ENCODE measurements at places on chromosomes 7 and 10.

- no peak for DNase-seq
These were observed 13.2 kb upstream of the CAMK2B start for GRCh38 chr7:44338600-44338999.

DNA sequence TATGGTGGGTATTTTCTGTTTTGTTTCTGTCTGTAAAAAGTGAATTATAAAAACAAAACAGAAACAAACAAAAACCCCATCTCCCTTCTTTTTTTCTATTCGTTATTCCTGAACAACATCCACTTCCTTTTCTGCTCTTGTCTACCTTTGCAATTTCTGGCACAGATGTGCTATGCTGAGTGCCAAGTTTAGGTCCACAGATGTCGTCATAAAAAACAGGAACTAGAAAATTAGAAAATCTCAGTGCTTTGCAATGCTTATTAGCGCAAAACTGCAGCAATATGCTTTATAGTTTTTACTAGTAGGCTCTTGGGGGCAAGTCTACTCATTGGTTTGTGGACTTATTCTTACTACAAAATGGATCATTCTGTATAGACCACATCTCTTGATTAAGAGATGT, 94.2 kb upstream of the PRKCQ start:
- DNase-seq, result no peak

GRCh38 chr7:99267481-99267840, 5.2 kb upstream of the MYH16 start:
- DNase-seq, result no peak

- DNase-seq, result no peak
These were observed 132.9 kb downstream of the BICC1 start for GRCh38 chr10:58645416-58646146.

GRCh38 chr7:64863969-64864368, 39.1 kb upstream of the ZNF273 start:
- no peak for DNase-seq

- DNase-seq, result no peak
These were observed 266.2 kb downstream of the DNAJB6 start for GRCh38 chr7:157603005-157603404.

DNA sequence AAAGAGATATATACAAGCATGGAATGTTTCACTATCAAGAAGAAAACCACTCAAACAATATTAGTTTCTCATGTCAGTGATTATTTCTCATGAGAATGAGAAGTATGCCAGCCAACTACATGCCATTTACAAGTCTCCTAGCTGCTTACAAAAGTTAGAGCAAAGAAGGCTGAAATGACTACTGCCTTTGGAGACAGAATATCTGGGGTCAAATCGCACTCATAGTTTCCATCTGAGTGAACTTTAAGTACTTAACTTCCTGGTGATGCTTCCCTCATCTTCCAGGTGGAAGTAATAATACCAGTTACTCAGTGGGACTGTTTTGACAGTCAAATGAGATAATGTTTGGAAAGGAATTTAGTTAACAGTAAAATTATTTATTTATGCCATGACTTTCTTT, 42.0 kb upstream of the RHOBTB1 start:
- DNase-seq, result no peak

- no peak for DNase-seq
These were observed 18.5 kb downstream of the NUP42 start for GRCh38 chr7:23200331-23200730.

DNA sequence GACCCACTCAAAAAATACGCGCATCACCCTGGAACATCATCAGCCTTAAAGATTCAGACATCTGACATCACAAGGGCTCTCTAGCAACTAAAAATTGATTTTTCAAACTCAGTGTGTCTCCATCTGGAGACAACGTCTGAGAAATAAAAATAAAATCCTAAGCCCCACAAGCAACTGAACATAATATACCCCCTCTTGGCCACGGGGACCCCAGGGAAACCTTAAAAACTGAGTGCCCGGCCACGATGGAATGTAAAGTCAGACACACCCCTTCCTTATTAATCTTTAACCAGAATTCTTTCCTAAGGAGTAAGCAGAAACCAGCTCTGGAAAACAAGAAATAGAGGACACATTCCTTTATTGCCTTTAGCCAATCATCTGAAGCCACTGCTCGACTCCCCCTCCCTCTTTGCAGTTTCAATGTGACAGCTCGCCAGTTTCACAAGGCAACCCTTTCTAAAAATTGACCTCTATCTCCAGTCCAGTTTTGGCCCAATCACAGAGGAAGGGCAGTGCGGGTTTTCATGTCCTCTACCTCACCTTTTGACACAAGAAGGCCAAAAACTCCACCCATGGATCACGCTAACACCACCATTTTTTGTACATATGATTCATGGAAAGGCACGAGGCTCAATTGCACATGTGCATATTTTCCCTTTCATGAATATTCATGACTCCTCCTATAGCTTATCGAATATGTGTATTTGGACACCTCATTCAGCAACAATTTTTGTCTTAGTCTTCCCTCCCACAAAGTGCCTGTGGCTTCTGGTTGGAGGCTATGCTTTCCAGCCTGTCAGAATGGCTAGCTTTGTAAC, 24.2 kb downstream of the IFIT3 start:
- no peak for DNase-seq

DNA sequence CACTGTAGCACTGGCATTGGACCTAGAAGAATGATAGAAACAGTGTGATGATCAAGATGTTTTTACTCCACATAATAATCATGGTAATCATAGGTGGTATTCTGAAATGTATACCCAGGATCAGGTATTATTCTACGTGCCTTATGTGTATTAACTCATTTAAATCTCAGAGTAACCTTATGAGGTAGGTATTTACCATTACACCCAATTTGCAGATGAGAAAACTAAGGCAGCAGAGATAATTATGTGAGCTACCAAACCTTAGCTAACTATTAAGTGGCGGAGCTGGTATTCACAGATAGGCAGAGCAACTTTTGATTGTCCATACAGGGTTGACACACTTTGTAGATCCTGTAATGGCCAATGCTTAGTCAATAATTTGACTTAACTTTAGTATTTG, 2.5 kb downstream of the CAMK1D start:
- DNase-seq, result no peak

- no peak for DNase-seq
These were observed 147.8 kb upstream of the SEMA3E start for GRCh38 chr7:83796760-83797159.

DNA sequence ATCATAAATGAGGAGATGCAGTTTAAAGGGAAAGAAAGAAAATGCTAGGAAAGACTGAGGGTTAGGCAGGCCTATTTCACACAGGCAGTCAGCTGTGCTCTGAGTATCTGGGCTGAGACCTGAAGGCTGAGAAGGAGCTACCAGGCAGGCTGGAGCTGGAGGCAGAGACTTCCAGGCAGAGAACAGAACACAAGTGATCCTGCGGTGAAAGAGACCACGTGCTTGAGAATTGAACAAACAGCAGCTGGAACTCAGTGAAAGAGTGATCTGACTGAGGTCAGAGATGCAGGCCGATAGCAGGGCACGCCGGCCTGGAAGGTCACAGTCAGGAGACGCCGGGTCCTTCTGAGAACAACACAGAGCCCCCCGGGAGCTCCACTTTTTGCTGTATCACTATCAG, 147.8 kb downstream of the ADAM12 start:
- DNase-seq, result no peak

DNA sequence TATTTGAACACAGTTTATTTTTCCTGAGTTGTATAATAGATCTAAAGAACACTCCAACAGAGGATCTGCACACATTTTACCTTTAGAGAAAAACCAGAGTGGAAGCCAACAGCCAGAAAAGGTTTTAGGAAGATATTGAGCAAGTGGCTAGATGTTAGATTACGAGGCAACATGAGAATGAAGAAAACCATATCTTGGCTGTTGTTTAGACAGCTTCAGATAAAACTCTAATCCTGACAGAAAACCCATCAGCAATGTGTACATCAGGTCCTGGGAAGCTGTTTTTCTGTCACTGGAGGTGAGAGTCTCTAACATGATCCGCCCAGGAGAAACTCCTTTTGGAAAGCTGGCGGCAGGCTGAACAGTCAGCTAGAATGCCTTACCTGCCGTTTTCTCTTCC, 159.5 kb downstream of the SPAG6 start:
- no peak for DNase-seq

GRCh38 chr7:1844336-1844950, 174.4 kb downstream of the ELFN1 start:
- DNase-seq, result no peak

GRCh38 chr7:112272921-112273561, 66.5 kb downstream of the ZNF277 start:
- no peak for DNase-seq

DNA sequence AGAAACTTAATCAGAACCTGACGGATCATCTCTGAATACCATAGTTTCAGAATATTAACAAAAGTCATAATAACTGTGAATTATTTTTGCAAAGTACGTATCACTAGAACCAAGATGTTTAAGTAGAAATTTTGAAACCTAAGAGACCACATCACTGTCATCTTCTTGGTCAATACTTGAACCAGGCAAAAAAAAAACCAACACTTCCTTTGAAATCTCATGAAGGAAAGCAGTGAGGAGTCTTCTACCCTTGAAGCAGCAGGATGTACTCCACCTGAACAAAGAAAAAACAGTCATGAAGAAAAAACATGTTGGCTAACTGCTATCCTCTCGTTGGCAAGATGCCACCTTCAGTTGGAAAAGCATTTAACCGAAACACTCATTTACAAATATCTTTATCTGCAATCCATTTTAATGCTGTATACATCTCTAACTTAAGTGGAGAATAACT, 82.4 kb downstream of the SRPK2 start:
- DNase-seq, result no peak

- DNase-seq, result no peak
These were observed 51.0 kb downstream of the MLLT10 start for GRCh38 chr10:21584834-21585530.

GRCh38 chr10:131978851-131979250, 2.9 kb downstream of the BNIP3 start:
- DNase-seq, result no peak

DNA sequence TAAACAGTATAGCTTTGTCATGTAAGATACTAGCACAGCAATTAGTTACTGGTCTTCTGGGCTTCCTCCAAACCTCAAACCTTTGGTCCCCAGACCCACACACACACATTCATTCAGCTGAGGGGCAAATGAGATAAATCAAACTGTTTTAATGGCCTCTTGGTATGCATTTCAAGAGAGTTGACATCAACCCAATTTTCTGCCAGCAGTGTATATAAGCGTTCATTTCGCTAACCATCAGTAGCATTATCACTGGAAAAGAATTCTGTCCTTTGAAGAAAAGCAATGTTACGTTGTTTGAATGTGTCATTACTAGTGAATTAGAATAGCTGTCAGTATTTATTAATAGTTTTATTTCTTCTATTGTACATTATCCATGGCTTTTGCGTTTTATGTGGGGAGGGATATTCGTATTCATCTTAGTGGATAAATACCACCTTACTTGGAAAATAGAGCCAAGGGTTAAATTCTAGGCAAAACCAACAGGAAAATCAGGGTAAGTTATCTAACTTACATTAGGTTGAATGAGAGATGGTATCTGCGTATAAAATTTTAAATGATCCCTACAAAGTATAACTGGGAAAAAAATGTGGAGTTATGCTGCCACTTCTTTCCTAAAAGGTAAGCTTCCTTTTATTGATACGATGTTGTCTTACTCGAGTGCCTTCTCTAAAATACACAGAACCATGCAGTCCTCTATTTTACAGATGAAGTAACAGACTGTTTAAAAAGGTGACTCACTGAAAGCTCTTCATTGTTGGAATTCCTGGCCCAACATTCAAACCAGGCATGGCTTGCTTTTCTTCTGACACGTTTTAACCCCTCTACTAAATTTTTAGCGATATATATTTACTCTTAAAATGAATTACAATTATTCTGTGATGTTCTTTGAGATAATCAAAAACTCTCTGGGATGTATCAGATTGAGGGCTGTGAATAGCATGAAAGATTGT, 2.0 kb upstream of the ZMYND11 start:
- DNase-seq, result no peak

DNA sequence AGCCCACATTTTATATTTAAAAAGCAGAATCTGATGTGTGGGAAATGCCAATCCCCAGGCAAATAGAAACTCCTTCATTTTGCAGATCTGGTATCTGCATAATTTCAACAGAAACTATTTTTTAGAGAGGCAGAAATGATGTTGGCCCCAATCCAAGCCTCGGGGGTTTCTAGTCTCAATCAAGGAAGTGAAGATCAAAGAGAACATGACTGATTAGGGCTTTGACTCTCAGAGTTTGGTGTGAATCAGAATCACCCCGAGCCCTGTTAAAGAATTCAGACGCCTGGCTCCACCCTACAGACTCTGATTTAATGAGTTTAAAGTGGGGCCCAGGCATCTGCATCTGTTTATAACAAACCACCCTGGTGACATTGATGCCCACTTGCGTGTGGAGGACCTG, 36.7 kb upstream of the UBE2H start:
- no peak for DNase-seq

GRCh38 chr10:94683214-94684054, at the start of gene CYP2C18:
Gene CYP2C18 (plus strand): TSS chr10:94683729. CDS start chr10:94683820, 91 bp downstream.
- no peak for DNase-seq

DNA sequence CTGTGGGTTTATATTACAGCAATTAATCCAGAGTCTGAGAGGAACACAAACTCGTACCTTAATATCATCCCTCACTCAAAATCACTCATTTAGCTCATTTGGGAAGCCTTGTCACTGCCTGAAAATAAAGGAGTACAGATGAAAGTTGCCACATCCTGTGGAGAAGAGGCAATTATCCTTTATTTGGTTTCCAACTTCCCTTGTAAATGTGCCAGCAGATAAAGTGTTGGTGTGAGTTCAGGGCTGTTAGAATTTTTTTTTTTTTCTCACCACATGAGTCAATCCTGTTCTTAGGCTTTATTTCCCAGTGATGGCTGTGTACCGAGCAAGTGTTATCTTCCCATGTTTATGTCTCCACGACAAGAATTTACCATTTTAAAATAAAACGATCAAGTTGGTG, 99.0 kb upstream of the SMIM30 start:
- DNase-seq, result no peak

DNA sequence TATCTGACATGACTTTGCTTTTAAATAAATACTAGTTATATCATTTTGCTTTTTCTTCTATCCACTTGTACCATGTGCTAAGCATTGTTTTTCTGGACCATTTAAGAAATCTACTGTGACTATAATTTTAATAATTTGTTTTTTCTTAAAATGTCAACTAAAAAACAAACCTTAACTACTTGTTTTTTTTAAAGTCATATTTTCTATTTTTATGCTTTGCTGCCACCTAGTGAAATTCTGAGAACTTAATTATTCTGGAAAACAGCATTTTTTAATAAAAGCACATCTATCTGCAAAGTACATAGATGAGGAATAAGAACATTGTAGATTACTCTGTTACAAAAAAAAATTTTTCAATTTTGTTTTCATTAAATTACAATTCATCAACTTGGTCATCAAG, 47.4 kb downstream of the ORC5 start:
- DNase-seq, result no peak

Data from stimulated activated CD8-positive, alpha-beta memory T cell treated with anti-CD3 and anti-CD28 coated beads, Interleukin-7, amount 100 ng/mL, for 1 hour (primary cell).